ENCODE measurements at places on chromosomes 7 and 10. TPM values are rescaled to one million over a fixed set of nuclear protein-coding genes. Genes with fewer than 3 reads are reported as not detected.

DNA sequence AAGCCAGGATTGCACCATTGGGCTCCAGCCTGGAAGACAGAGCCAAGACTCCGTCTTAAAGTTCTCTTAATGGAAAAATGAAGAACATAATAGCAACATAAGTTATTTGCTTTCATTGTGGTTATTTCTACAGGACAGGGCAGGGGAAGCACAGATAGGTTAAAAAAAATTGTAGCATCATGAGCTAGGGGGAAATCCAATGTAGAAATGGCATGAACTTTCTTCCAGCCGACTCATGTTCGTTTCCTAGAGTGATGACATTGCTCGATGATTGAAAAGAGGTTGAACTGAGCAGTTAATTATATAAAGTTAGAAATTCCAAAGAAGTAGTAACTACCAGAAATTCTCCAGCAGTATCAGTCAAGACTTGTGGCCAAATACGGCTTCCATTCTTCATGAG lies 64.9 kb downstream of the DAGLB start:
- DNase-seq, result no peak

- no peak for DNase-seq
Observed at GRCh38 chr10:101969412-101969922, 86.5 kb downstream of the ARMH3 start.

Gene CEP55
- 0.58 TPM for total RNA-seq

GRCh38 chr10:100504096-100504495 lies 15.6 kb downstream of the SEC31B start:
- no peak for DNase-seq

- no peak for DNase-seq
Observed at GRCh38 chr10:100506596-100507356, 12.9 kb downstream of the SEC31B start.

DNA sequence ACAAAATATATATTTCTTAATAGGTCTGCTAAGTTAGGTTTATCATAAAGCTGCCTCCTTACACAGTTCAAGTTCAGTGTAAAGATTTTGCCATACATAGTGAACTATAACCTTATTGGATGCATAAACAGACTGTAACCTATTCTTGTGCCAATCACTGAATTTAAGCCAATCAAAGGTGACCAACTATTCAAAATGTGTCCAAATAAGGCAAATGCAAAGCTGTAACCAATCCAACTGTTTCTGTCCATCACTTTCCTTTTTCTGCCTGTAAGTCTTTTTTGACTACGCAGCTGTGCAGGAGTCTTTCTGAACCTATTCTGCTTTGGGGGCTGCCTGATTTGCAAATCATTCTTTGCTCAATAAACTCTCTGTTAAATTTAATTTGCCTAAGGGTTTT lies 11.6 kb upstream of the DNMBP start:
- no peak for DNase-seq

DNA sequence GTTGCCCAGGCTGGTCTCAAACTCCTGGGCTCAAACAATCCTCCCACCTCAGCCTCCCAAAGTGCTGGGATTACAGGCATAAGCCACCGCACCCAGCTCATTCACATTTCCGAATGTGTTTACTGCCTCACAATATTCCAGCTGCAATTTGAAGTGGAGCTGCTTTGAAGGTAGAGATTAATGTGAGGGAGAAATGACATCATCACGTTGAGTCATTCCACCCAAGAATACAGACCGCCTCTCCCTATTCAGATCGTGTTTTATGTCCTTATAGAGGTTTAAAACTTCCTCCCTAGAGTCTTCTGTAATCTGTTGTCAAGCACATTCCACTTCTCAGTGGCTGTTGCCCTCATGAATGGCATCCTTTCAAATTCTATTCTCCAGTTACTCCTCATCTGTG lies 100.4 kb upstream of the PDGFA start:
- peak; percentile 67 for DNase-seq

DNA sequence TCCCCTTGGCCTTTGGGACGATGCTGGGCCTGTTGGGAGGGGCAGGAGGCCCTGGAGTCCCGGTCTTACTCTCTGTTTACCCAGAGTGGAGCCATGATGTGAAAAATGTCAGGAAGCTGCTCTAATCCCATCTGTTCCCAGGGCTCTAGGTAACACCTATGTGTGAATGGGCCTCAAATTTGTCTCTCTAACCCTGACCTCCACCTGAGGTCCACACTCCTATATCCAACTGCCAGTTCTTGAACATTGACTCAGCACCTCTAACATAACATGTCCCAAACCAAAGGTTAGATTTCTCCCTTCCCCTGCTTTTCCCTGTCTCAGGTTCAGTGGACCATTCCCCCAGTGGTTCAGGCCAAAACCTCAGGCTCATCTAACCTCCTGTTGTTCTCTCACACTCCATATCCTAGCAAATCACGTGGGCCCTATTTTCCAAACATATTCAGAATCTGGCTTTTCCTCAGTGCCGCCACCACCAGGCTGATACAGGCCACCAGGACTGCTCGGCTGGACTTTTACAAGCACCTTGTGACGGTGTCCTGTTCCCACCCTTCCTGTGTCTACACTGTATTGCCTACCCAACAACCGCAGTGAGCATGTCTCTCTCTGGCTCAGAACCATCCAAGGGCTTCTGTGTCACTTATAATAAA lies 130.6 kb downstream of the ATXN7L1 start:
- DNase-seq, result no peak

Gene MLXIPL
- total RNA-seq, result 4.4 TPM

Gene SPDYE11
- total RNA-seq, result 0.37 TPM

DNA sequence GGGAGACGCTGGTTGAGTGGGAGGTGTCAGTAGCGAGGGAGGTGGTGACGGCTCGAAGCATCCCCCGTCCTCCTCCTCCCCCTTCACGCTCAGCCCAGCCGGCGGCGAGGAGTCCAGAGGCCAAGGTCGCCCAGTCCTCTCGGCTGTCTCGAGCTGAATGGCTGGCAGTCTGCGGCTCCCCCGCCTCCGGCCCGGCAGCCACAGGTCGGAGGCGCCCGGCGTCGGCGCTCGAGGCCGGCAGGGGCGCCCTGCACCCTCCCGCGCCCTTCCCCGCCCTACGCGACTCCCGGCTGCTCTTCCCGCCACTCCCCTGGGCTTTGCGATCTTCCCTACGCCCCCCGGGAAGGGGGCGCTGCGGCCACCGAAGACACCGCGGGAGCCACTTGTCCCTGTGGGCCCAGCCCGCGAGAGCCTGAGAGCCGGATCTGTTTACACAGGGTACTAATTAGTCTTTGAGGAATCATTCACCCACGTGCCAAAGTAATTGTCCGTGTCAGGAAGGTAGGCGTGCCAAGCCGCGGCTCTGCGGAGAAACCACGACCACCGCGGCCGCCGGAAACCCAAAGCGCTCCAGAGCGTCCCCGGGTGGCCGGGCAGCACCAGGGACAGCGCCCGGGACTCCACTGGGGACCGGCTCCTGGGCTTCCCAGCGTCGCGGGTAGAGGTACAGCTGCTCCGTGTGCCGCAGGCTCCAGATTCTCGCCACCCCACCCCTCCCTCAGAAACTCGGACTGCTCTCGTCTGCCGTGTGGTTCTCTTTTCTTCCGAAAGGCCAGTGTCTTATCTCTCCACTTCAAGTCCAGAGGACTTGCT lies at the start of gene NXPH1:
Gene NXPH1 (plus strand): TSS at position 133 of the 813 bp plus-strand sequence.
- DNase-seq, result no peak

- DNase-seq, result no peak
Observed at GRCh38 chr7:131238347-131238931, 89.2 kb upstream of the MKLN1 start.

- peak; percentile 92 for DNase-seq
Observed at GRCh38 chr7:15686295-15686956, at the start of gene MEOX2. MEOX2 (minus strand) TSS chr7:15686683; CDS start chr7:15686402, 281 bp downstream.

- no peak for DNase-seq
Observed at GRCh38 chr7:156004265-156005201, 192.3 kb upstream of the SHH start.

- DNase-seq, result no peak
Observed at GRCh38 chr10:109737626-109738025, 185.7 kb downstream of the XPNPEP1 start.

Gene LIPF
- total RNA-seq, result 13,906 TPM

Gene AGBL3
- 8.4 TPM for total RNA-seq

Gene MMD2
- total RNA-seq, result not detected

Gene TMEM184A
- 10.6 TPM for total RNA-seq

Gene GRID2IP
- 0.37 TPM for total RNA-seq

DNA sequence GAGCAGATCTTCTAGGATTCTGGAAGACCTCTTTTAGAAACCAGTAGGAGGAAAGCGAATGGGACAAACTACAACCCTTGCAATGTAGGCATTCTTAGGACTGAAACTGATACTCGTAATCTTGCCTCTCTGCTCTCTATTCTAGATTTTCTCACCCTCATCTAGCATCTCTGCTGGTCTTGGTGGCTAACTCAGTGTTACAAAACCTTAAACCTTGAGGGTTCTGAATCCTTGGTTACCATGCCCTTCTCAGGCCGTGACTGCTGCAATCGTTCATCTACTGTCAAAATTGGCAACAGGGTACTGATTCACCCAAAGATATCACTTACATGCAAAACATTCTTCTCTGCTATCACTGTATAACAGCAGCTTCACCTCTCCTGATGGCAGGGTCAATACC lies 55.2 kb downstream of the SAMD9 start:
- no peak for DNase-seq

GRCh38 chr7:121385800-121386179 lies 10.3 kb downstream of the FAM3C start:
- no peak for DNase-seq

Gene CLDN15
- total RNA-seq, result 17.0 TPM

Gene SLC13A1
- 0.18 TPM for total RNA-seq

DNA sequence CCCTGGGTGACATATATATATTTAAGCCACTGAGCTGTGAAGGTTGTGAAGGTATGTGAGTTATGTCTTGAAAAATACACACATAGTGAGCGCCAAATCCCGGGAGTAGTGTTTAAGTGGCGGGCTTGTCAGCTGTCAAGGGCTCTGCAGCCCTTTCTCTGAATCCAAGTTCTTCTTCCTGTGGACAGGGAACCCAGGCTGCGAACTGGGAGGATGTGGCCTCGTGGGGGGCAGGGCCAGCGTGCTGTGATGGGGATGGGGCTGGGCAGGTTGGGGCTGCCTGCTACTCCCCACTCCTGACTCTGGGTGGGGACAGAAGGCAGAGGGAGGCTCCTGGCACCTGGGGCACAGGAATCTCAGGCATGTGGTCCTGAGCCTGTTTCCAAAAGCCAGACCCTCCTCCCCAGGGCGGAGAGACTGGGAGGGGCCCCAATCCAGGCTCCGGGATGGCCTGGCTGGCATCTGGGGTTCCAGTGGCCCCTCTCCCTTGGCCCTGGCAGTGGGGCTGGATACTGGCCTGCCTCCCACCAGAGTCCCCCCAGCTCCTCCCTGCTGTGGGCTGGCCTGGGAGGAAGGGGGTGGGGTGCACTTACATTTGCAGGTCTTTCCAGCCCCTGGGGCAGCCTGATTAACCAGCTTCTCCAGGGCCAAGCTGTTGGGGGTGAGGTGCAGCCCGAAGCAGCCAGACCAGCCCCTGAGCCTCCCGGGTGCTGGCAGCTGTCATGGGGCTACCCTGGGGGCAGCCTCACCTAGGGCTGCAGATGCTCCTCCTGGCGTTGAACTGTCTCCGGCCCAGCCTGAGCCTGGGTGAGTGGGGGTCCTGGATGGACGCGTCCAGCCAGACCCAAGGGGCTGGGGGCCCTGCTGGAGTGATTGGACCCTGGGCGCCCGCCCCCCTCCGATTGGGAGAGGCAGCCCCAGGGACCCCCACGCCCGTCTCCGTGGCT lies at the start of gene UPK3B:
Gene UPK3B (plus strand): TSS at position 622 of the 947 bp plus-strand sequence. CDS start 101 bp downstream, at position 723.
- DNase-seq, result peak; percentile 71

DNA sequence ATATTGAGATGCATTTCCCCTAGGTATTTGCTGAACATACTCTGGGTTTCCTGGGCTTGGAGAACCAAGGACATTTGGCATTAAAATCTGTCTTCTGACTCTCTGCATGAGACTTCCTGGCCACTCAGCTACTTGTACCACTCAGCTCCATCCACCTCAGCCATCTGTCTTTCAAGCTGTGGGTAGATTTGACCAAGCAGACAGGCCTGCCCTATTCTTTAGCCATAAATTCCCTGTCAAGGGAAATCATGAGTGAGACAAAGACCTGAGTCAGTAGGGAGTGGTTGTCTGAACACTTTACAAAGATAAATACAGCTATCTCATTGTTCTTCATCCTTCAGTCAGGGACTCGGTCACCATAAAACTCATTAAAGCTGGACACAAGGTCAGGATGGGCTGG lies 399.1 kb downstream of the GPAM start:
- DNase-seq, result no peak

Gene GIMAP4
- 27.7 TPM for total RNA-seq

Gene ZYX
- 20.6 TPM for total RNA-seq

Gene NUTM2E
- total RNA-seq, result not detected

GRCh38 chr10:91210014-91210413 lies 10.4 kb upstream of the PCGF5 start:
- no peak for DNase-seq

GRCh38 chr10:16968416-16969041 lies 151.3 kb upstream of the RSU1 start:
- no peak for DNase-seq

Gene PNLIPRP2
- total RNA-seq, result not detected

- no peak for DNase-seq
Observed at GRCh38 chr10:870564-871166, 60.8 kb downstream of the LARP4B start.

DNA sequence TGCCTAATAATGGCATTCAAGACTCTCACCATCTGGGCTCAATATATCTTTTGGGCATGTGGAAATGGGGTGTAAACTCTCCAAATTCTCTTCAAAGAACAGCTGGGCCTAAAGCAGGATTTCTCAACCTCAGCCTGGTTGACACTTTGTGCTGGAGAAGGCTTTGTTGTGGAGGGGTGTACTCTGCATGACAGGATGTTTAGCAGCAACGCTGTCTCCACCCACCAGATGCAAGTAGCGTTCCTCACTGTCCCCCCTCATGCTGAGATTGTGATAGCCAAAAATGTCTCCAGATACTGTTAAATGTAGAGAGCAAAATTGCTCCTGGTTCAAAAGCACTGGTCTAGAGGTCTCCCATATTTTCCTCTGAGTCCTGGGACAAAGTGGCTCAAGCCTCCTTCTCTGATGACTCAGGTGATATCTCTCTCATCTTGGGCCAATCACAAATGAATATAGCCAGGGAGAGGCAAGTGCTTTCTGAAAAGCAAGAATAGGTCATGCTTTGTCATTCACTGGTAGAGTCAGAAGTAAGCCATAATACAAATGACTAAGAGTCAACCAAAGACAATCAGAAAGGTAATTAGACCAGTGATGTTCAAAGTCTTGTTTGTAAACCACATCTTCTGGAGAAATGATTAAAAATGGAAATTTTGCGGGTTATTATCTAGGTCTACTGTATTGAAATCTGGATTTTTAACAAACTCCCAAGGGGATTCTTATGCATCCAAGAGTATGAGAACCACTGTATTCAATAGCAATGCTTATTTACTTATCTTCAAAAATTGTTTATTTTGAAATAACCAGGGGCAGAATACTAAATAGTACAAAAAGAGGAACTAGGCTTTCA lies 330.8 kb downstream of the PTEN start:
- DNase-seq, result no peak

DNA sequence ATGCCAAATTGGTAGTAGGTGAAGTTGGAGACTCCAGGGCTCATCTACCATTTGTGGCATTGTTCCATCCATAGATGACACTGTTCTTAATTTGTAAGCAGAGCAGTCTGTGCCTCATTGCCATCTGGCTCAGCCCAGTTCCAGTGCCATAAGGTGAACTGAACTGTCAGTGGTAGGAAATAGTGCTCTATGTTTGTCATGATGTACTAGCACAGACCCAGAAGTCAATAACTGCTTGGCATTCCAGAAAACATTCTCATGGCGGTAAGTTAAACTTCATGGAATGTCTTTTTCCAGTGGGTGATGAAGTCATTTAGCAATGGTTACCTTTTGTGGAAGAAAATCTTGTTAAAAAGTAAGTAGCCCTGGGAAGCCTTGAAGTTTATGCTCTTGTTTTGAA lies 302.7 kb downstream of the SUGCT start:
- no peak for DNase-seq

Gene FAM24B
- total RNA-seq, result not detected

- DNase-seq, result no peak
Observed at GRCh38 chr10:62634576-62634975, 169.9 kb upstream of the ADO start.
